ENCODE measurements at places on chromosomes 6 and 20.
A peak's percentile ranks its signal among the peaks of the same experiment; 100 is the strongest.

GRCh38 chr6:35581633-35582032, 68.9 kb upstream of the TULP1 start:
- DNase-seq, result no peak

GRCh38 chr20:23279836-23280235, 70.8 kb upstream of the NXT1 start:
- no peak for DNase-seq

DNA sequence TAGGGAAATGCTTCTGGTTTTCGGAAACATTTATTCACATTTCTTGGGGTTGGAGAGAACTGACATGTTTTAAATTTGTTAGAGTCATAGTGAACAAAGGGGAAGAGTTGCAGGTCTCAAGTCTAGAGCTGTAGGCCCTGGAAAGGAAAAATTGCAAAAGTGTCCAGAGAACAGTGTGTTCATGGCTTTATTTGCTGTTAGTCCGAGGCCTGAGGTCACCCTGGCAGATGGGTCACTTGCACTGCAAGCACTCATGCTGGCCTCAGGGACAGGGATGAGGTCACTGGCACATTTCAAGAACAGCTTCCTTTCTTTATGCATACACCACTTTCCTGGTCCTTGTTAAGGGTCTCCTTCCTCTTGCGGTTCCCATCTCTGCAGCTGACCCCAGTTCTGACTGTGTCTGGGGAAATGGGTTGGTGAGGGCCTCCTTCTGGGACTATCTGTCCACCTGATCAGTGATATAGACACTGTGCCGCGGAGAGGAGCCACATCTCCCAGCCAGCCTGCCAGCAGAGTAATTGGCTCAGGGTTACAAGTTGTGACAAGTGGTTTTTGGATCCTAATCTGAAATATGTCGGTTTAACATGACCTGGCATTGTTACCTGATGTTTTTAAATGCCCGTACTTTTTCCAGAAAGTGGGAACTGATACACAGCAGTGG, 194.0 kb downstream of the EYA4 start:
- DNase-seq, result no peak

GRCh38 chr20:21944227-21944626, 238.8 kb downstream of the PAX1 start:
- no peak for DNase-seq

DNA sequence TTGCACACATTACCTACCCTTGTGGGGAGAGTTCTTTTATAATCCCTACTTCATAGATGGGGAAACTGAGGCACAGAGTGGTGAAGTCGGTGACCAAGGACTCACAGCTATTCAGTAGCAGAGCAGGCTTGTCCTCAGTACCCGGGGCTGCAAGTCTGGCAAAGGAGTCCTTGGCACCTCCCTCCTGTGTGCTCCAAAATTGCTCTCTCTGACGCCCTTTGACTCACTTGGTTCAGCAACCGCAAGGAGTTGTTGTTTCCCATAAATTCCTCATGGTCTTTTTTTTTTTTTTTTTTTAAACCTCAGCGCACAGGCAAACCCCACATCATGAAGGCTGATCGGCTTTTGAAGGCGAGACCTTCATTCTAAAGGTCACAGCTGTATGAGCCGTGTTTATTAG, 143.2 kb downstream of the CEBPB start:
- DNase-seq, result no peak

GRCh38 chr6:145008715-145009114, 723.6 kb downstream of the UTRN start:
- no peak for DNase-seq

DNA sequence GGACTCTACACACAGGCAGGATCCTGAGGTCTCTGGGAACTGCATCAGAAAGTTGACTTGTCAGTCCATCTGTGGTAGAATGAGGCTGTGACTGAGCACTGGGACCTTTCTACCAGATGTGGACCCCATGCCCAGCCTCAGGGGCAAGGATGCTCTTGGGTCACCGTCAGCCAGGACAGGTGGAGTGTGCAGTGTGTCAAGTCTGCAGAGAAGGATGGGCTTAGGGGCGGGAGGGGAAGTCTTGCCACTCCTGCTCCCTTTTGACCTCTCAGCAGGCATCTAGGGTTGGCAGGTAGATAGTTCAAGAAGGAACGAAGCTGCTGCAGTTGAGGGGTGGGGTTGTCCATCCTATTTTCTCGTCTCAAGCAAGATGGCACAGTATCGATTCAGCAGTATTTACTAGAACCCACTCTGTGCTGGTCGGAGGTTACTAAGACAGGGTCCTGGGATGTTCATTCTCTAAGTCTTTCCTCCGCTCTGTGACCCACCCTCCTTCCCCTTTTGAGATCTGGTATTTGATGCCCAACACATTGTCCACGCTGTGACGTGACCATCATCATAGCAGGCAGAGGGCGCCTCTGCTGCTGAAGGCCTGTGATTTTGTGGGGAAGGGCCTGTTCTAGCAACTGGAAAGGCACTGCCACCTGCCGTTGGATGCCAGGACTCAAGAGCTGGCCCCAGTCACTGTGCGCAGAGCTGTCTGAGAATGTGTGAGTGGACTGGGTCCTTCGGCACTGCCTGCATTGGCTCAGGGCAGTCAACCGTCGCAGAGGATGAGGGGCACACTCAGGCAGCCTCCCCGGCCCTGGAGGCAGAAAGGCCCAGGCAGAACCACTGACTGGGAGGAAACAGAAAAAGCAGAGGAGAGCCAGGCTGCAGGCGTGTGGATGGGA, 23.2 kb downstream of the RBCK1 start:
- no peak for DNase-seq

DNA sequence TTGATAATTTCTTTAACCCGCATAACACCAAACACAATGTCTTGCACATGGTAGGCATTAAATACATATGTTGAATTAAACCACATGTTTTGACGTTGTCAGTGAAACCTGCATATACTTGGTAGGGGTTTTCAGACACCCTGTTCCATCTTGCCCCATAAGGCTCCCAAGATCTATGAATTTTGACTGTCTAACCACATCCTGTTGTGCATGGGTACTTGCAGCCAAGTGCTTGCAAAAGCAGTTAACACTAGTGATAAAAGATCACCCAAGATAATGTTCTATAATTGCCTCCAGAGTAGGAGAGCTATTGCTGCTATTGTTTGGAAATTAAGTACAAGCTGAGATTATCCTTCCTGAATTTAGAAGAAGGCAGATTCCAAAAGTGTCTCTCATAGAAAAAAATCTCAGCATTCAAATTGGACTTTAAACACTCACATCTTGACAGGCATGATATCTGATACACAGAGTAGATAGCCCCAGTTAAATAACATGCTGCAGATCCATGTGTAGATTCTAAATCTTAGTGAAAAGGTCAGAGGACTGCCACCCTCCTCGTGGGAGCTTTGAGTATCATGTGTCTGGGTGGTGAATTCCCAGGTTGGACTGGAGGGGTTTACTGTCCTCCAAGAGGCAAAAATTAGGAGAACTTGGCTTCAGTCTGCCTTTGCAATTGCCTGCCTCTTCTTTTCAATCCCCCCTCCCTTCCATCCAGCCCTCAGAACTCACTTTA, 25.8 kb upstream of the CCN6 start:
- peak; percentile 43 for DNase-seq

- DNase-seq, result no peak
These were observed 26.0 kb upstream of the SYNJ2 start for GRCh38 chr6:157955675-157956074.

- DNase-seq, result no peak
These were observed 95.5 kb downstream of the PRND start for GRCh38 chr20:4817230-4817671.

DNA sequence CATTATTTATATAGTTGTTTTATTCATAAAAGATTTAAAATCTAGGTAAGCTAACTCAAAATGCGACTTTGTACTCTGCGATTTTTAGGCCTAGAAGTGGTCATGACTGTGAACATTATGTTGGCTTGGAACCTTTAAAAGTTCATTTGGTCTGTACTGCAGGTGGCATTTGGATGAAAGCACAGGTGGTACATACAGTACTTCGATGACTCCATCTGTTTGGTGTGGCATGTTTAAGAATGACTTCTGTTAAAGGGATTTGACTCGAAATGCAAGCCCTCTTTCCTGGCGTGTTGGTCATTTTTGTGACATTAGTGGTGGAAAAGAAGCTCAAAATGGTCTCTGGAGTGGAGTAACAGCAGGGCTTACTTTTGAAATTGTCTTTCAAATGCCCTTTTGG, 118.1 kb downstream of the UST start:
- DNase-seq, result no peak

DNA sequence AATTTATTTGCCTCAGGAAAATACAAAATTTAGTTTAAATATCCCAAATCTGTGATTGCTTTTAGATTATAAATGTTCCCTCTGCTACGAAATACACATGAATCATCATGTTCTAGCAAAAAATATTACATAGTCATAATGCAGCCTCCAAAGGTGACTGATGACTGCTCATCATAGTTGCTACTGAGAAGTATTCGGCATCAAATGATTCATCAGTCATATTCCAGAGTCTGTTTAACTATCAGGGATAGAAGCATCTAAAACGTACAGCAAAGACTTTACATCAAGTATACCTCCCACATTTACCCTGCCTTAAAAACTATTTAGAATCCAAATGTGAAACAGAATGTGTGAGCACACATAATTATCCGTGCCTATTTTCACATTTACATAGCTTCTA, 626.0 kb downstream of the CDH26 start:
- DNase-seq, result no peak

- DNase-seq, result no peak
These were observed 43.2 kb downstream of the PFDN4 start for GRCh38 chr20:54251096-54251495.

All from T follicular helper cell (primary cell).